ENCODE measurements at places on chromosomes 1 and 21.

DNA sequence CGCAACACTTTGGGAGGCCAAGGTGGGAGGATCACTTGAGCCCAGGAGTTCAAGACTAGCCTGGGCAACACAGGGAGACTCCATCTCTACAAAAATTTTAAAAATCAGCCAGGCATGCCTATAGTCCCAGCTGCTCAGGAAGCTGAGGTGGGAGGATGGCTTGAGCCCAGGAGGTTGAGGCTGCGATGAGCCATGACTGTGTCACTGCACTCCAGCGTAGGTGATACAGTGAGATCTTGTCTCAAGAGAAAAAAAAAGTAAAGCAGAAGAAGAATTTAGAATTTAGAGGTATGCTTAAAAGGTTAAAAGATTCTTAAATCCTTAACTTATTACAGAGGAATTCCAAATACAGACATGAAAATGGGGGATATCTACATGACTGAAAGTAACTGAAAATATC is 79.5 kb downstream of the SMYD3 start:
- DNase-seq, result no peak

DNA sequence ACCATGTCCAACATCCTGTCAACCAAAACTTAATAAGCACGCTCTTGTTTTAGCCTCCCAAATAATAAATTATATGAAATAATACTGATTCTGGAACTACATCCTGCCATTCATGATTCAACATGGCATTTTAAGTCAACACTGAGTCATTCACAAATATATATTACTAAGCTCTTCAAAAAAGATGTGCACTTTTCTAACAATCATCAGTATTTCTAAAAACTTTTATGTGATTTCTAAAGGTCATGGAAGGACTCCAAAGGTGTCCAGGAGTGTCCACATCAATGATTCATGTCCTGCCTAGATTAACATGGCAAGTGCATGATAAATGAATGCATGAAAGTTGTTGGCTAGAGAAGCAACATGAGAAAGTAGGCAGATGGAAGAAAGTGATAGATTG is 51.6 kb downstream of the NEGR1 start:
- DNase-seq, result no peak

DNA sequence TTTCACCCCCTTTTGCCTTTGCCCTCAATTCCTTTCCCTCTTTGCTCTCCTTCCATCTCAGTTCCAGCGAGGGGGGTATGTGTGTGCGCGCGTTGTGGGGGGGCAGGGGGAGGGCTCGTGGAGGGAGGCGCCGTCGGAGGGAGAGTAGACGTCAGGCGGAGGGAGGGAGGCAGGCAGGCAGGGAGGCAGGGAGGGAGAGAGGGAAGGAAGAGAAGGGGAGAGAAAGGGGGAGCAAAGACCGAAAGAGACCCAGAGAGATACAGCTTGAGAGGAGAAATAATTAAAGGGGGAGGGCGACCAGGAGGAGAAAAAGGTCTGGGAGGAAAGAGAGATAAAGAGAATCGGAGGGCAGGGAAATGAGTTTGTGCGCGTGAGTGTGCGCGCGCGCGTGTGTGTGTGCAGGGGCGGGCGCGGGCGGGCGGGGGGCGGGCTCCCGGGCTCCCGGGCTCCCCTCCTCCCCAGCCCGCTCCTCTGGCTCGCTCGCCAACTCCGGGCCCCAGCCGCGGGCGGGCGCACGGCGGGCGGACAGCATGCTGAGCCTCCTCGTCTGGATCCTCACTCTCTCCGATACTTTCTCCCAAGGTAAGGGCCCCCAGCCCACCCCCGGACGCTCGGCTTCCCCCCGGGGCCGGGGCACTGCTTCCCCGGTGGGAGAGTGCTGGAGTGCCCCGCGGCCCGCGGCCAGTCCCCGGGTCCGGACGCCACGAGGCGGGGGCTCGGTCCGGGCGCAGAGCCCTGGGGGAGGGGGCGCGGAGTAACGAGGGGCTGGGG is at the start of gene KIRREL1:
Gene KIRREL1, plus strand, starts transcription at position 499 of the 771 bp plus-strand sequence. Its CDS starts 32 bp downstream, at position 531.
- DNase-seq, result peak; percentile 72

- no peak for DNase-seq
Observed at GRCh38 chr1:92538413-92539061, 51.8 kb upstream of the GFI1 start.

- DNase-seq, result no peak
Observed at GRCh38 chr1:199907361-199907760, 120.1 kb upstream of the NR5A2 start.

- DNase-seq, result no peak
Observed at GRCh38 chr1:83701355-83701754, 297.6 kb downstream of the TTLL7 start.

DNA sequence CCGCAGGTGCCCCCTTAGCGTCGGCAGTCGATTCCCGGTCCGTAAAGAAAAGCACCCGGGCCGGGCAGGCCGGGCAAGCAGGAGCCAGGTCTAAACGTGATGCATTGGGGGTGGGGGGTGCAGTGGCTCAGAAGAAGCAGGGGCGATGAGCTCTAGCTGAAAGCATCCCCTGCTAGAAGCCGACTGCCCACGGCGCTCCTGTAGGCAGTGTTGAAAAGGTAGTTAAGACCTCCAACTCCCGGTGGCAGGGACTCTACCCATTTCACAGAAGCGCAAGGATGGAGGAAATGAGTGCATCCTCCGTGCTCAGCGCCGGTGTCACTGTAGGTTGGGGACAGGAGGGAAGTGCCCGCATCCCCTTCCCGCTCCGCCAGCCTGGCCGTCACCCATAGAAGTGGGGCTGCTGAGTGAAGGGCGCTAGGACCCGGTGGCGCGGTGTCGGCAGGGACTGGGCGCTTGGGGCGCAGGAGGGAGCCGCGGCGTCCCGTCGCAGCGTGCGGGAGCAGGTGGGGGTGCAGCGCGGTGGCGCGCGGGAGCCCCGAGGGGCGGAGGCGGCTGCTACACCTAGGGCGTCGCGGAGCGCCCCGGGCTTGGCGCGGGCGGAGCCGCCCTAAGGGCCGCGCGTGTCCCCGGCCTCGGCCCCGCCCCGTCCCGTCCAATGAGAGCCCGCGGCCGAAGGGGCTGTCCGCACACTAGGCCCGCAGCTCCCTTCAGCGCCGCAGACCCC is at the start of gene WNT2B:
Gene WNT2B, plus strand, starts transcription at position 688 of the 727 bp plus-strand sequence. CDS start 298 bp downstream, outside the sequence.
- peak; percentile 67 for DNase-seq

GRCh38 chr1:209710093-209710492 is 5.4 kb downstream of the HSD11B1 start:
- no peak for DNase-seq

DNA sequence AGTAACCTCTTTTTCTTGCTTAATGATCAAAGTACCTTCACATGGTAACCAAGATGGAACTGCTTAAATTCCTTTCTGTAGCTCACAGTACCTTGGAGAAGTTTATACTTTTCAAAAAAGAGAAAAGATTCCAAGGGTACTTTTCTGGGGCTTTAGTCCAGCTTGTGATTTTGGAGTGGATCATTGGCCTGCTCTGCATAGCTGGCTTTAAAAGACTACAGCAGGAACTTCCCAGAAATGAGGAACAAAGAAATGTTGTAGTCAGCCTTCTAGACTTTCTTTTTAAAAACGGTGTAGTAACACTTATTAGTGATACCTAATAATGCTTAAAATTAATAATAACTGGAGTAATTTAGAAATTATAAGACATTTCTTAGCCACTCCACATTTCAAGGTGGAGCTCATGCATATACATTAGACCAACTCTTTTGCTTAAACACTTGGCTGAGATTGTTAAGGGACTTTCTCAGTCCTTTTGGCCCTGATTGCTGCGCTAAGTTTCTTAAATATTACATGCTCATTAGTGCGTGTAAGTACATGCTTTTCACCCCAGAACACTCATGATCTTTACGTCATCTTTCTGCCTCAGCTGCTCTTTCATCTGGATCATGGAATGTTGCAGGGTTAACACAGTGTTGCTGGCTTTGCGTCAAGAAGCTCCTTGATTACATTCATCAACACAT is 57.3 kb downstream of the SDCCAG8 start:
- DNase-seq, result no peak

All from HEK293T (cell line).